Mesenteric fat pad (tissue), 1 donor: ENCODE measurements at places on chromosomes 1 and 21. TPM values are rescaled to one million over a fixed set of nuclear protein-coding genes. Genes with fewer than 3 reads are reported as not detected.

DNA sequence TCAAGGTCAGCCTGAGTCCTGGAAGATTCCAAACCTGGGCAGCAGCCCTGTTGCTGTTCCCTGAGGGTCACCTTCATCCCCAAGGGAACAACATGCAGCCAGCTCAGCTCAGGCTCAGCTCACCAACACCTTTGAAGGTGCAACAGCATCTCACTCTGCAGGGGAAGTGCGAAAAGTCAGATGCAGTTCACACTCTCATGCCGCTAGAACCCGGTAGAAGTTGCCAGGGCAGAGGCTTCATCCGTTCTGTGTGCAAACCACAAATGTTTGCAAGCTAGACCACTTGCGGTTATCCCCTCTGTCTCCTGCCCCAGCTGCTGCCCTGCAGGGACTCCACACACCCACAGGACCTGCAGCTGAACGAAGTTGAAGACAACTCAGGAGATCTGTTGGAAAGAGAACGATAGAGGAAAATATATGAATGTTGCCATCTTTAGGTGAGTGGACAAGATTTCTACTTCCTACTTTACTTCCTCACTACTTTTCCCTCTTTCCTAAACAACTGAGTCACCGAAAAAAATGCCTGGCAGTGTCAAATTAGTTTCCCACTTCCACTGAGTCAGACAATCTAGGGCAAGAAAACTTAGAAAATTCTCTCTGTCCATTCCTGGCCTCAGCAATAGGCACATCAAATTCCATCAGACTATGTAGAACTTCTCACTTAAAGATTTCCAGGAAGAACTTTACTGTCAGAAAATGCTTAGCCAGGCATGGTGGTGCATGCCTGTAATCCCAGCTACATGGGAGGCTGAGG, 1.8 kb upstream of the FCRL6 start:
- no peak for DNase-seq

GRCh38 chr21:40733024-40733397, 113.9 kb downstream of the DSCAM start:
- DNase-seq: no peak

GRCh38 chr1:78536427-78536826, 45.7 kb downstream of the PTGFR start:
- no peak for DNase-seq

DNA sequence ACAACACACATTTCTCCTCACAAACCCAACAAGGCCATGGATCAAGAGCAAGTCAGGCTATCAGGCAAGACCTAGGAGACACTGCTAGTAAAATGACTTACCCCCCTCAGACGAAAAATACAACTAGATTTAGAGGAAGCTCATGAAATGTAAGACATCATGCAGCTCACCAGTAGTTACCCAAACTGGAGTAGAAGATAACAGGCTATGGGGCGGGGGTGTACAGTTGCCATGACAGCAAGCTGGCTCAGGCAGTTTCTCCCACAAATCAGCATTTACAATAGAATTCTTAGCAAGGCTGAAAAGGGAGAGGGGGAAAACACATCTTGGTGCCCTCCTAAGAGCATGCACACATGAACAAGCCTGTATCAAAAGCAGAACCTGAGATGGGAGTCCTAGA, 13.9 kb downstream of the TPM3 start:
- no peak for DNase-seq

CD53 gene
- total RNA-seq: 93.6 TPM

FCGR2B gene
- total RNA-seq: 43.4 TPM

DNA sequence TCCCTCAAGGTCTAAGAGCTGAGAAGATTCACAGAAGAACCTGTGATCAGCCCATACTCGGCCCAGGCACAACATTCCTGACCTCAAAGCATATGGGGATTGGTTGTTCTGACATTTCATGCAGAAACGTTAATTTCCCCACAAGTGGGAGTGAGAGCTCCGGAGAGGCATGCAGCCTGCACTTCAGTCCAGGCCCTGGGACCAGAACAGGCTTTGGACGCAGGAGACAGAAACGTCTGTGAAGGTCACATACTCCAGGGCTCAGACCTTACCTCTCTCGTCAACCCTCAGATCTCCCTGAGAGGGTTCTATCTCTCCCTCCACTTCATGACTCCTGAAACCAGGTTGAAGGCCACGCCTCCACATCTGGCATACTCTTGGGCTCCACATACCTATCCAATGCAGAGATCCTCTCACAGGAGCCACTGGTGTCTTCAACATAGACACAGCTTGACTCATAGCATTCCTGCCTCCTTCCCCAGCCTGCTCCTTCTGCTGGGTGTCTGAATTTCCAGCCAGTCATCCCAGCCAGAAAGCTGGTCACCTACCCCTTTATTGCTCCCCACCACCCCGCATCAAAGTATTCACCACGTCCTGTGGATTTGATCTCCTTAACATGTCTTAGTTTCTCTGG, 149.2 kb downstream of the OMA1 start:
- no peak for DNase-seq

THEMIS2 gene
- total RNA-seq: 64.9 TPM

DNA sequence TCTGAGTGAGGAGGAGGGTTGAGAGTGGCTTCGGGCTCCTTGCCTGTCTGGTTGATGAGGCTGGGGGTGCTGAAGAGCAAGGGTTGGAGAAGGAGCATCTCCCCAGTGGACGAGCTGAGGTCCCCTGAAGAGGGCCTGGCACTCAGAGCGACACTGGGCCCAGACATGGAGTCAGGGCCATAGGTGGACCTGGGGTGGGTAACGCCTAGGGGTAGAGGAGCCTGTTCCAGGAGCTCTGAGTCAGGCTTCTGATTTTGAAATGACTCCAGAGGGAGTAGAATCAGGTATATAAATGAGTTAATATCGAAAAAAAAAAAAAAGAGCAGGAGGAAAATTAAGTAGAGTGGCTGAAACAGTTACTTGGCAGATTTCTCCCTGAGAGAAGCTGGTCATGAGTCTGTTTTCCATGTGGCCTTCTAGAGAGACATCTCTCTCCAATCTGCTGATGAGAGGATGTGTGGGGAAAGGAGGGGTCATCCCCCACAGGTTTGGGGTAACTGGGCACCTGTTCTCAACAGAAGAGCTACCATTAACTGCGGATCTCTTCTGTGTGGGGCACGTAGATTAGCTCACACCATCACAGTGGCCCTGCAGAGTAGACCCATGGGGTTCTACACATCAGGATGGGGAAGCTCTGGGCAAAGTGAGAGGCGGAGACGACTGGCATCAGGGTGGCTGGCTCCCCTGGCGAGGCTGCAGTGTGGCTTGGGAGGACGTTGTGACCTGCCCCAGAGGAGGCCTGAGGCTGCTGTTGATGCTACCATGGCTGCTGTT, 115.5 kb downstream of the DHRS3 start:
- DNase-seq: no peak

- no peak for DNase-seq
Measured at GRCh38 chr1:157161901-157162300, 23.7 kb upstream of the ETV3 start.
